ENCODE measurements at places on chromosomes 4 and X.
A peak's percentile ranks its signal among the peaks of the same experiment; 100 is the strongest.

GRCh38 chr4:100708776-100709175, 191.0 kb upstream of the EMCN start:
- no peak for DNase-seq

GRCh38 chr4:127995776-127996175, 30.6 kb downstream of the ABHD18 start:
- no peak for DNase-seq

DNA sequence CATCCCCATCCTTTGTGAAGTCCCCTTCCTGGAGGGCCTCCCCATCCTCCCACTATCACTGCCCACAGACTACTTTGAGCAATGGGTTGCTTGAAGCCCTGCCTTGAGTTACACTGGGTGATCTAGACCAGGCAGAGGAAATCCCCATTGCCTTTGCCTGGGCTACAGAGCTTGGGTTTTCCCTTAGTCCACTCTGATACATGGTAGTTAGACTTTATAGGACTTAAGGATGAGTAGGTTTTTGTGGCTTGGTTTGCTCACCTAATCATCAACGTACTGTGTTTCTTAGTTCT, 56.6 kb downstream of the TMEM131L start:
- DNase-seq = no peak

DNA sequence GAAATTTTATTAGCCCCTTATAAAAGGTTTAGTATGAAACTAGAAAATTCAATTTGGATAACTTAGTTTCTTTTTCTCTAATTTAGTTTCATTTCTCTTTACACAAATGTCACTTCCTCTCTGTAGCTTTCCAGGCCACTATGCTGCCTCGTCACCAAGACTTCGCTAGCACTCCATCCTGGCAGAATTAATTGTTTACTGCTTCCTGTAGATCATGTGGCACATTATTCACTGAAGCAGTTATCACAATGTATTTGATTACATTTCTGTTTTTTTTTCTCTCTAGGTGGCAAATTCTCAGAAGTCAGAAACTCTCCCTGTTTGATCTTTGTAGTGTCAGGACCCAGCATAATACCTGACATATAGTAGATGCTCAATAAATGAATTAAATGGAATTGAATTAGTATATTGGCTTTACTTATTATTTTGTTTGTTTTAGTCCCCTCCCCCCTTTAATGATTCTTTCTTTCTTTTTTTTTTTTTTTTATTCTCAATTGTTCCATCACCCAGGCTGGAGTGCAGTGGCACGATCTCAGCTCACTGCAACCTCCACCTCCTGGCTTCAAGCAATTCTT, 9.3 kb upstream of the SAT1 start:
- DNase-seq = no peak

GRCh38 chr4:105956569-105956968, 61.3 kb downstream of the NPNT start:
- DNase-seq = no peak

- no peak for DNase-seq
These were observed 31.7 kb upstream of the CRMP1 start for GRCh38 chr4:5924461-5925125.

DNA sequence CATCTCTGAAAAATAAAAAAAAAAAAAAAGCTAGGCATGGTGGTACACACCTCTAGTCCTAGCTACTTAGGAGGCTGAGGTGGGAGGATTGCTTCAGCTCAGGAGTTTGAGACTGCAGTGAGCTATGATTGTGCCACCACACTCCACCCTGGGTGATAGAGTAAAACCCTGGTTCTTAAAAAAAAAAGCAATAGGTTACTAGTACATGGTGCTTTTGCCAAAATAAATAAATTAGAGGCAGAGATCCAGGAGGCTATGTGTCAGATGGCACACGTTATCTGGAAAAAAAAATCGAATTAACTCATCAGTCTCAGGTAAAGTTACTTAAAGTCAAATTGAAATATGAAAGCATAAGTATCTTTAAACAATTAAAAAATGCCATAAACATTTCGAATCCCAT, 94.3 kb downstream of the VCX3A start:
- no peak for DNase-seq

DNA sequence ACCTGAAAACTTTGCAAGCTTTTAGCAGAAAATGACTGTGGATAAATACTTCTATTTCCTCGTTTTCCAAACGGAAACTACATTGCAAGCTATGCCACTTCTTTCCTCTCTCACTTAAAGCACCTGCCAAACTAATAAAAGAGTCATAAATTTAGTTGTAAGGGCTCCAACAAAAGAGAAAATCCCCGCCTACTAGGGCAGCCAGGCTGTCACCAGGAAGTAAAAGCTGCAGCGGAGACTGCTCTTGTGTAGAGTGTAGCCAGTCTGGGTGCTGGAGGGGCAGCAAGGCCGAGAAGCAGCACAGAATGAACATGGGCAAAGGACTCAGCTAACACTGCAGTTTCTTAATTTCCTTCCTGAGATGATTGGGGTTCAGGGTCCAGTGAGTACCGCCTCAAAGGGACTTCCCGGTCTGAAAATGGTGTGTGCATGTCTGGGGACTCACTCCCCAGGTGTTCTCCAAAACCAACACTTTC, 89.3 kb upstream of the MAML3 start:
- DNase-seq = no peak

DNA sequence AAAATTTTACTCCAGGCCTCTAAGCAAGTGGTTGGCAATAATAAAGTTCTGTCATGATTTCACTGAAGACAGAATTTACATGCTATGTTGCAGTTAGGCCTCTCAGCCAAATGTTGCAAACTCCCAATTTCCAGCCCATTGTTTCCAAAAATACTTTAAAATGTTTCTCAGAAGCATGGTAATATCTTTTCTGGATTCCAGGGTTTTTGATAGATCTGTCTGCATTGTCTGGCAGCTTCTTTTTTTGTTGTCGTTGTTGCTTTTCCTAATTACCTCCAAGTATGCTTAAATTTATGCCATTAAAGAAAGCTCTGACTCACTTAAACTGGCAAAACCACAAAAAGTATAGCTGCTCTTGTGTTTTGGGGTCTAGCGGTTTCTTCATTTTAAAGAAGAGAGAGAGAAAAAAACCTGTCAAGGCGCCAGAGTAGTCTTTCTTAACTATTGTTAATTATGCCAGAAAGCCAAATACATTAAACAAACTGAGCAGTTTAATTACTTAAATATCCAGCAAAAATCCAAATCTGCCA, 97.0 kb downstream of the AGTR2 start:
- peak; percentile 4 for DNase-seq

DNA sequence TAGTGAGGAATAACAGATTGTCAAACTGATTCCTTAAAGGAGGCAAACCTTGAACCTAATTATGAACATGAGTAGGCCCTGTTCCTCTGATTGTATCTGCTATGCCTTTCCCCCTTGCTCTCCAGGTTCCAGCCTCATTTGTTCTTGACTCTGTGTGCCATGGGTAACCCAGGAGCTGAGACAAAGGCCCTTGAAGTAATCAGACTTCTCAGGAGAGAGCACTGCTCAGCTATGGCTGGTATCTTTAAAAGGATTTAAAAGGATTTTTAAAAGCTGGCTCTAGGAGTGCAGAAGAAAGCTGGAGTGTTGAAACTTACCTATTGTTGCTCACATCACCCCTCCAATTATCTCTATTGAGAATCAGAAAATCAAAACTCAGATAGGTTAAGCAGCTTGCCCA, 1565.5 kb upstream of the AGA start:
- no peak for DNase-seq

DNA sequence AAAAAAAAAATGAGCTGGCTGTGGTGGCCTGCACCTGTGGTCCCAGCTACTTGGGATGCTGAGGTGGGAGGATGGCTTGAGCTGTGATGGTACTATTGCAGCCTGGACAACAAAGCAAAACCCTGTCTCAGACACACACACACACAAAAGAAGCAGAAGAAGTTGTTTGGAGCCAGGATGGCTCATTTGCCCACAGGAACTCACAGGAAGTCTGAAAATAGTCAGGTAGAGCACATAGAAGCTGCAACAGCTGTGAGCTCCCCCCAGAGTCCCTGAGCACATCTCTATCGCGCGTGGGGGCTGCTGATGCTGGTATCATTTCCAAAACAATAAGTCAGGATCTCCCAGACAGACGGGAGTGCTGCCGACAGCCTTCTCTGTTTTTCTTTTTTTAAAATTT, 13.4 kb upstream of the DHRSX start:
- DNase-seq = no peak

DNA sequence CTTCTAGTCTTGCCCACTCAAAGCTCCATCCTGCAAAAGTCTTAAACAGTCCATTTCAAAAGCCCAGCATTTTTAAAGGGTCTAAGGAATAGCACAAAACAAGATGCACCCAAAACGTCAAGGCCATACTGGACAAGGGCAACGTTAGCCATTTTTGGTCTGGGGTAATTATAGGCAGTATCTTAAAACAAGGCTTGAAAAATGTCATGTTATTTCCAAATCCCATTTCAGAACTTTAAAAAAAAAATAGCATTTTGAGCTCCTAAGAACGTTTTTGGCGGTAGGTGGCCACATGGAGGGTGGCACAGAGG, 584 bp upstream of the TMEM165 start:
- DNase-seq = no peak

- no peak for DNase-seq
These were observed 194.1 kb downstream of the PTTG2 start for GRCh38 chr4:38154252-38154651.

DNA sequence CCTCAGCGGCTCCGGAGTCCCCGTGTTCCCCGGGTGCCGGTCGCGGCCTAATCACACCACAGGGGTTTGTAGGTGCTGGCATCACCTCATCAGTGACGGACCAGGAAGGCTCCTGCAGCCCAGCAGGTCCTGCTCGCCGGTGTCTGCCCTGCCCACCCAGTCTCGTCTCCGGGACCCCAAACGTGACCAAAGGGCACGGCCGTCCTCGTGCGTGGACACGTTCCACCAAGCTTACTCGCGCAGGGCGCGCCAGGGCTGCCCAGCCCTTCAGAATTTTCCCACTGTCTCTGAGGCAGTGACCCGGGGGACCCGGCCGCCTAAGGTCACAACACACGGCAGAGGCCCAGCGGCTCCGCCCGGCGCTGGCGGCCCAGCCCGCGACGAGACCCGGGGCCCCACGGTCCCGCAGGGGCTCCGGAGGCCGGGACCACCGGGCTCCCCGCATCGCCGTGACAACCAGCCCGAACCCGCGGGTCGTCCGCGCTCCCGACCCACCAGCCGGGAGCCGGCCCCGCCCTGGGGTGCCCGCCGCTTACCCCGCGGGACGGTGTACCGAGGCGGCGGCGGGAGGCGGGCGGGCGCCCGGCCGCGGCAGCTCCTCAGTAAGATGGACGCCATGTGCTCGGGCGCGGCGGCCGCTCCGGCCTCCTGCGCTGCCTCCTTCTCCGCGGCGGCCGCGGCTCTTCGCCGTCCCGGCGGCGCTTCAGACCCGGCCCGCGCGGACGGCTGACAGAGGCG, 454 bp downstream of the LETM1 start:
- DNase-seq = no peak

GRCh38 chr4:152068866-152069265, 308.1 kb upstream of the GATB start:
- DNase-seq = no peak

GRCh38 chr4:99134586-99134985, 9.5 kb downstream of the ADH4 start:
- DNase-seq = no peak

DNA sequence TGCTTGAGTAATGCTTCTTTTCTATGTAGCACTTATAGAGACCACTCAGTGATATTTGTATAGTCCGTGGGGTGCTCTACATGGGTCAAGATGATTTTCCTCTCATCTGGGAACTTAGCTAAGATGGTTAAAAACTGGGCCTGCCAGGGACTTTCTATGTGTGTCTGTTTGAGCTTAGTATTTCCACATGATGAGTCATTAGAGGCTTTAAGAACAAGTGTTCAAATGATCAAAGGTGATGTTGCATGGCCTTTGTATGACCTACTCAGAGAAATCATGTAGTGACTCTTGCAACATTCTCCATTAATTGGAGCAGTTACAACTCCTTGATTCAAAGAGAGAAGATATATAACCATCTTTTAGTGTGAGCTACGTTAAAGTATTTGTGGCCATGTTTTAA, 1480.5 kb upstream of the IGFBP7 start:
- no peak for DNase-seq

GRCh38 chr4:174538123-174538875, 16.0 kb upstream of the HPGD start:
- DNase-seq = no peak

- DNase-seq = no peak
These were observed 408.1 kb downstream of the DCAF12L2 start for GRCh38 chrX:125757794-125758564.

GRCh38 chr4:472881-473569, 25.9 kb downstream of the ZNF721 start:
- no peak for DNase-seq

- no peak for DNase-seq
These were observed 5.1 kb downstream of the ELF4 start for GRCh38 chrX:130105244-130105643.

DNA sequence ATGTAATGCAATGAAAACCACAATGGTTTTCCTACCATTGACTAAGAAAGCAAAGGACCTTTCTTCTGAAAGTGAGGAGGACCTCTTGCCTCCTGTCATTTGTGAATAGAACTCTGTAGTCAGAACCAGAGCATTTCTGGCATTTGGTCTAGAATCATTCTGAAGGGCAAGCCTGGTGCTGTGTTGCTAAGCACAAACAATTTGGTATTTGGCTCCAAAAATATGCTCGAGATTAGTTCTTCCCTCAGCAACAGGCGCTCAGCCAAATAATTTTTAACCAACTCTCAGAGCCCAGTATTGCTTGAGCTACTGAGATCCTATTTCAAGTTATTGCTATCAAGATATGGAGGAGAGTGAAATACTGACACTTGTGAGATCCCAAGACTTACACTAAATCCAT, 71.0 kb downstream of the SNCA start:
- DNase-seq = peak; percentile 62

- no peak for DNase-seq
These were observed 28.5 kb upstream of the FRG1 start for GRCh38 chr4:189912170-189912569.

DNA sequence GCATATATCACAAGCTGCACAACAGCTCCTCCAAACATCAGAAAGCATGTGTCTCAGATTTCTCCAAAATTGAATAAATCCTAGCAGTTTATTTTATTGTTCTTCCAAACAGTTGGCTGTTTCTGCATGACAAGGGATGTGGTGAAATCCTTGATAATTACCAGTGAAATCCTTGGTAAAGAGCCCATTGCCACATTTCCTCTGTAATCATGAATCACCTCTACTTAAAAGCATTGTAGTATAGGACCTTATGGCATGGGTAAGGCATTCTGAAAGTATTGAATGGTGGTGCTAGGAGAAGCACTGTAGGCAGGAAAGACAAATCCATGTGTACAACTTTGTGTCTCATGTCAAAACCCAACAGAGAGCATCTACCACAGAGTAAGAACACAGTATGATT, 135.8 kb upstream of the NDST3 start:
- DNase-seq = peak; percentile 38

- DNase-seq = no peak
These were observed 41.3 kb upstream of the VCX start for GRCh38 chrX:7801711-7802110.

DNA sequence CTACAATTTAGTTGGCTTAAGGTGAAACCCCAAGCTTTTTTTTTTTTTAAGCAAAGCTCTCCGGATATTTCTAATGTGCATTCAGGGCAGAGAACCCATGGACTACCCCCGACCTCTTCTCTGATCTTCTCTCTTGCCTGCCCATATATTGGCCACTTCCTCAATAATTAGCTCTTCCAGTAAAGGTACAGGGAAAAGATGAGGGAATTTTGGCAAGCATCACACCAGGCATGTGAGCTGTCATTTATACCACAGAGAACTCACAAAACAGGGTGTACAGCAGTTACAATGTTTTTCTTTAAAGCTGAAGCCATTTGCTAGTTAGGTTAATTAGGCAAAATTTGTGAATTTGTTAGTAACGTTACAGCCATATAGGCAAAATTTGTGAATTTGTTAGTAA, 73.3 kb downstream of the GAB1 start:
- no peak for DNase-seq

- no peak for DNase-seq
These were observed 1.0 kb downstream of the TBC1D9 start for GRCh38 chr4:140754918-140755773.
